Stimulated activated CD4-positive, alpha-beta T cell treated with anti-CD3 and anti-CD28 coated beads, Interleukin-2, amount 100 ng/mL, for 4 hours (primary cell): ENCODE measurements at places on chromosomes 7 and 10.

GRCh38 chr7:110071192-110071591 is 1019.7 kb upstream of the LRRN3 start:
- no peak for DNase-seq

- no peak for DNase-seq
Measured at GRCh38 chr10:71632896-71633600, 86.5 kb downstream of the C10orf105 start.

DNA sequence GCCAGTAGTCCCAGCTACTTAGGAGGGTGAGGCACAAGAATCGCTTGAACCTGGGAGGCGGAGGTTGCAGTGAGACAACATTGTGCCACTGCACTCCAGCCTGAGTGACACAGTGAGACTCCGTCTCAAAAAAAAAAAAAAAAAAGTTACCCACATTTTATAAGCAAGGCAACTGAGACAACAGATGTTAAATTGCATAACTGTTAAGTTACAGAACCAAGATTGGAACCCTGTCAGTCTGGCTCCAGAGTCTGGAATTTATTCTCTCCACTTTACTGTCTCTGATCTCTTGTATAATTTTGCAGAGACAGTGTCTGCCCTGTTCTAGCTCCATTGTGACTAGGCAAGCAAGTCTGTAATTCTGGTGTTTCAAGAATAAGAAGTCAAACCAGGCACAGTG is 6.2 kb upstream of the ITGB1 start:
- no peak for DNase-seq

DNA sequence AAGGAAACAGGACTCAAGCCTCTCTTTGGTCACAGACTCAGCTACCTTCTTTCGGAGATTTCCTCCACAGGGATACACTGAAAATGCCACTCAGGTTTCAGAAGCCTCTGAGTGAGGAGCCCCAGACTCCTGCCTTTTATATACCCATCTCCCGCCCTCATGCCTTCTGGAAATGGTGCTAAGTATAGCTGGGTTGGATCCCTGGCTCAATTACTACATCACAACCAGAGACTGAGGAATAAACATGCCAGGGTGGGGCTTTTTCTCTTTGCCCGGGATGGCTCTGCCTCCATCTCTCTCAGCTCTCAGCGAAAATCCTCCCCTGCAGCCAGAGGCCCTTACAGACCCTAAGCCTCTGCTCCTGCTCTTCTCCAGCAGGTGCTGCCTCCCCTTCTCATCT is 299.5 kb downstream of the KCNMA1 start:
- DNase-seq: no peak

DNA sequence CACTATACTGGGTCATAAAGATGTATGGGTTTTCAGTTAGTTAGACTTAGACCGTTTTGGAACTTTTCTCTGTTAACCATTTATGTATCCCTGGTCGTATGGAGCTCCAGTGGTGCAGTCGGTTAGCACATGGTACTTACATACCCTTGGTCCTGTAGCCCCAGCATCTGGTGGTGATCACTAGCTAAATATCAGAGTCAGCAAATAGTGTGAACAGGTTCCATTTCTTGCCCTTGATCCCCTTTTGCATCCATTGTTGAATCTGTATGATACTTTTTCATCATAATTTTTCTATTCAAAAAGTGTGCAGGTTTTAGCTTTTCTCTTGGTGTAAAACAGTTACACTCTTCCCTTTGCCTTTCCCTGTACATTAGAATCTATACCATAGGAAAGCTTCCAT is 15.9 kb downstream of the NIPSNAP2 start:
- DNase-seq: no peak

- DNase-seq: no peak
Measured at GRCh38 chr10:111344804-111345203, 268.0 kb downstream of the ADRA2A start.

DNA sequence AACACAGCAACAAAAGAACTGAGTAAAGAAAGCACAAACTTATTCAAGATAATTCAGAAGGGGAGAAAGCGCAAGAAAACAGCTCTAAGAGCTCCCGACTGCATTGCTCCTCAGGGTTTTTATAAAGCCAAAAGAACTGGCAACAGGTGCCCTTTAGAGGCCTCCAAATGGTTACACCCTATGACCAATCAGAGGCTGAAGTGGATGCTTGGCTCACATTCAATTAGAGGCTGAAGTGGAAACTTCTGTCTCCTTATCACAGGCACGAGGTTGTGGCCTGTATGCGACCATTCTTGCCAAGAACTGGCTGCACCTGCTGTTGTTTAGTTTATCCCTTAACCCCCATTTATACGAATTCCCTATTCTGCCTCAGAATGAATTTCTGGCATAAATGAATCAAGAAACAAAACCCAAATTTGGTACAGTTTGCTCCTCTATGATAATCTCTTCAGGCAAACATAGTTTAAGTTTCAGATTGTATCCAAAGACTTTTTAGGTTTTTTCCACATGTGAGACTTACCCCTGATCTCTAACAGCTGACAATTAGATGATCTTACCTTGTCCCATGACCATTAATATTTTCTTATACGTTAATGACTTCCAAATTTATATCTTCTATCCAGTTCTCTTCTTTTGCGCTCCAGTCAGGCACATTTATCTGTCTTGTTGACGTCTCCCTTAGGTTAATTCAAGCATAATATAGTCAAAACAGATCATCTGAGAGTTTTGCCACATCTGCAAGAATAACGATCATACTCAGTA is 504.8 kb downstream of the NXPH1 start:
- DNase-seq: no peak

DNA sequence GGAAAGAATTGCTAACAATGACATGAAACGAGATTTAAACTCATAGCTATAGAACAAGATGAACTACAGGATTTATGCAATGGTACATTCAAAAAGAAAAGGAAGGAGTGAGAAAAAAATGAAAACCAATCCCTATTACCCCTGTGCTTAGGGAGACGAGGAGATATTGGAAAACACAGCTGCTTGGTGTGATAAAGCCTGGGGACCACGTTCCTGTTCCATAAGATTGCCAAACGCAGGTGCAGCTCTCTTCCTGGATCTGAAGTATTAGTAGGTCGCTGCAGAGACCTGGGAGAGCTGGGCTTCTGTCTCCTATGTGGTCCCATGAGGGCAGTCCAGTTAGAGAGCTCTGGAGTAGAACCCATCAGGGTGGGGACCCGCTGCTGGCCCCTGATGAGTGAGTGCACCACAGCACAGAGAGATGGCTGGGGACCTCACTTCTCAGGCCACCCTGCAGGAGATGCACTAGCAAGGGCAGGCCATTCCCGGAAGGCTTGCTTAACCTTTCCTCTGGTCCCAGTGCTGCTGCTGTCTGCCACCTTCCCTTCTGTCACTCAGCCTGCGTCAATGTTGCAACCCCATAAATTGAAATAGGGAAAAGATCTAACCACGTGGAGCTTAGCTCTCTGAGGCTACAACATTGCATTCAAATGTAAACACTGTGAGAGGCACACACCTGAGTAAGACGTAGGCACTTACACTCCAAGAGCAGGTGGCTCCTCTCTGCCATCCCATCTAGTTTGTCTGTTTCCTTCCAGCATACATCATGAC is 57.9 kb downstream of the MTPN start:
- DNase-seq: no peak

DNA sequence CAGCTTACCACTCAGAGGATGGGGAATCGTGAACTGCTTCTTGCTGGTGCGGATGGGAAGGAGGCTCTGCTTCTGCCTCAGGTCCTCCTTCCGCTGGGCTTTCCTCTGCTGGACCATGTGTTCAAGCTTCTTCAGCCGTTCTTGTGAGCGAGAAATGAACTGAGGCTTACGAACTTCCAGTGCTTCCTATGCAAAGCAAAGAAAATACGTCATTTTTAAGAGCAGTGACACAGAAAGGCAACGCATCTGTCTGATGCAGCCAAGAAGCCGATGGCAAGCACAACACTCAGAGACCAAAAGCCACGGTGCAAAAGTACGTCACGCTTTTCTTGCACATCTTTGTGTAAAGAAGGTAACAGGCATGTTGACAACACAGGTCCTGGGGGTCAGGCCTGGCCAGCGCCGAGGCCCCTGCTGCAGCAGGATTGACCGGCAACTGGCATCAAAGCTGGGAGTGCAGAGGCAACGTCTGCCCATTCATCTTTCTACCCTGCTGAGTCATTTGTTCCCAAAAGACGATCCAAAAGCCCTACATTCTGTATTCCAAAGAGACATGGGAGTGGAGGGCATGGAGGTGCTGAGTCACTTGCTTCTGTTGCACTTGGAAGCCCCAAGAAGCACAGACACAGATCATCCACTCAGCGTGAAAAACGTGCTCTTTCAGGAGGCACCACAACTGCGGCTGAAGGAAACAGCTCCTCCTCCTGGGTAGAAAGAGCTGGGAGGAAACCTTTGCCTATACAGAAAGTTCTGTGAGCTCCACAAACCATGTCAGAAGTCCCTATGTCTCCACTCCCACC is 71.0 kb upstream of the ADAM12 start:
- DNase-seq: no peak

GRCh38 chr7:131482800-131483199 is 73.6 kb downstream of the PODXL start:
- DNase-seq: no peak

DNA sequence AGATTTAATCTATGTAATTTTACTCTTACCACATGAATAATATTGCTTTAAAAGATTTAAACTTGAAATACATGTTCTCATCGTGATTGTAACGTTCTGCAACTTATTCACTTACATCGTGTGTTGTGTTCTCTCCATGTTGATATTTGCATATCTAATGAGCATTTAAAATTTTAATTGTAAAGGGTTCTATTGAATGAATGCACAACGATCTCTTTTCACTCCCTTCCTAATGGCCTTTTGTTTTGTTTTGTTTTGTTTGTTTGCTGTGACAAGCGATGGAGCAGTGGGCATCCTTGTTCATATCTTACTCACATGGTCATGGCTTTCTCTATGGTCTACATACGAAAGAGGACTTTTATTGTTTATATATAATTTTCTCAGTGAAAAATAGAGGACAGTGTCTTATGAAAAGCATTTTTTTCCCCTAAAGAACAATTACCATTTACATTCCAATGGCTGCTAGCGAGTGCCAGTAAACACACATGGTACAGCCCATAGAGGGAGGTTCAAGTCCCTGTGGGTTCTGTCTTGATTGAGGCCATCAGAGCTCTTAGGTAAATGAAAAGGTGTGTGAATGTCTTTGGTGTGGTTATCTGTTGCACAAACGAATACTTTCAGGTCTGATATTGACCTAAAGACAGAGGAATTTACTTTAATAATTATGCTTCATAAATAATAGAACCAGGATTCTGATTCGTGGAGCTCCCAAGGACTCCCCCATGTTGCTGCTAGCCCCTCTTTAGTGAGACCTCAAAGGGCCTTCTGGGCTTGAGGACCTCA is 32.4 kb downstream of the BTBD16 start:
- DNase-seq: no peak

DNA sequence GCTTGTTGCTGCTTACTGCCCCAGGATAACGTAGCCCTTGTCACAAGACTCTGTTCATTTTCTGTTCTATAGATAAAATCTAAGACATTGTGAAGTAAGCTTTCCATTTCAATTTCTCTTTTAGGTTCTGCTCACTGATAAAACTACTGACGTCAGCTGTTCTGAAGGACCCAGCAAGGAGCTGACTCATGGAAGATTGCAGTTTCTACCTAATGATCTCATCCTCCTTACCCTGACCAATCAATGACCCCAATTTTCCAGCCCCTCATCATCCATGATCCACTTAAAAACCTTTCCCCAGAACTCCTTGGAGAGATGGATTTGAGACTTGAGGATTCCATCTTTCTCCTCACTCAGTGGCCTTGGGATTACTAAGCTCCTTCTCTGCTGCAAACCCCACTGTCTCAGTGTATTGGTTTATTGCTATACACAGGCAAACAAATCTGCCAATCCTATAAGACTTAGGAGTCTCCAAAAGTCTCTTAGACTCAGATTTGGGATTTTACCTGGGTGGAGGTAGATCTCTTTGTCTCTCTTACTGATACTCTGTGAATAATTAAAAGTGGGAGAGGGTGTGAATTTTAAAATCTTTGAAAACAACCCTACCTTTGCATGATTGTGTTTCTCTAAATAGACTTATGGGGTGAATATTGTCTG is 109.2 kb upstream of the TRIM24 start:
- DNase-seq: no peak

- DNase-seq: no peak
Measured at GRCh38 chr7:5779141-5779540, 2.3 kb downstream of the RNF216 start.

DNA sequence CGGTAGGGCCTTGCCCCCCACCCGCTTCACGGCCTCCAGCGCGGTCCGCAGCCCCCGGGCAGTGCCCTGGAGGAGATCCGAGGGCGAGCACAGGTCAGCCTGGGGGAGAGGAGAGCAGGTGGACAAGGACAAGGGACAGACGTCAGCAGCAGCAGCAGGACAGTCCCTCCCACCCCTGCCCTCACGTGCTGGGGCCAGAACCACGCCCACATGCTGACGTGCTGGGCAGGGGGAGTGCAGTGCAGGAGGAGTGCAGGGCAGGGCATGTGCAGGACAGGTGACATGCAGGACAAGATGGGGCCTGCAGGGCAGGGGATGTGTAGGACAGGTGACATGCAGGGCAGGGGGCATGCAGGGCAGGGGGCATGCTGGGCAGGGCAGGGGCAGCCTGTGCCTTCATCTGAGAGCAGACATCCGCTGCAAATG is 1.5 kb upstream of the SAP25 start:
- no peak for DNase-seq

GRCh38 chr7:114375907-114376306 is 38.7 kb upstream of the FOXP2 start:
- no peak for DNase-seq

- DNase-seq: no peak
Measured at GRCh38 chr7:88457320-88457719, 150.6 kb upstream of the STEAP4 start.
